ENCODE measurements at places on chromosomes 12 and 14.

DNA sequence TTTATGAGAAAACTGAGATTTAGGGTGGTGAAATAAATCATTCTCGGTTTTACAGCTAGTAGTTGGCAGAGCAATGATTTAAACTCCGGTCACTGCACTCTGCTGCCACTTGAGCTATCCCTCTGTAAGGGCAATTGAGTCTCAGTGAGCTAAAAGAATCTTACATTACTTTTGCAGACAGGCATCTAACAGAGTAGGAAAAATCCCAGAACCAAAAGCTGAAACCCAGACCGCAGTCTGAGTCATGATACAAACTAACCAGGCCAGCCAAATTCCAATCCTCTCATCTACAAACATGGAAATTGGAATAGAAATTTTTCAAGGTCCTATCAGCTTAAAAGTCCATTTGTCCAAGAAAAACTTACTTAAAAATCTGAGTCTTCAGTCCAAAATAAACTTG, 73.7 kb downstream of the ANKS1B start:
- DNase-seq, result no peak

DNA sequence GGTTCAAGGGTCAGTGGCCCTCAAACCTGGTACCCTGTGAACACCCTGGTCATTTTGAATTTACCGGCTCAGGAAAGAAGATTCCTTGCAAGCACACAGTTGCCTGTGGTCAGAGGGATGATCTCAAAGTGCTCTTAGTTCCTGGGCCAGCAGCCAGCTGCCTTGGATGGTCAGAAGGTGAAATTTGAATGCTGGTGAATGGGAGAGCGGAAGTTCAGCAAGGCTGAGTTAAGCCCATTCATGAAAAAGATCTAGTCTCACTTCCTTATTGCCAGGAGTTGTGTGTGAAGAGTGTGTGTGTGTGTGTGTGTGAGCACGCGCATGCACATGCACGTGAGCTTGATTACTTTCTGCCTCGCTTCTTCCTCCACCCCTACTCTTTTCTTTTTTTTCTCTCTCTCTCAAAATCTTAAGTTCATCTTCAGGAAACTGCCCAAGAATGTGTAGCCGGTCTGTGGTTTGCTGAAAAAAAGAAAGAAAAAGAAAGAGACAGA, 155.5 kb upstream of the CCND2 start:
- no peak for DNase-seq

GRCh38 chr12:131327521-131328488, 374.1 kb downstream of the ADGRD1 start:
- DNase-seq, result no peak

- no peak for DNase-seq
These were observed 41.6 kb downstream of the GUCY2C start for GRCh38 chr12:14654842-14655241.

GRCh38 chr12:52091061-52091460, 11.6 kb downstream of the SMIM41 start:
- no peak for DNase-seq

GRCh38 chr14:99257122-99257672, 14.8 kb downstream of the BCL11B start:
- no peak for DNase-seq

GRCh38 chr12:52636189-52636588, 15.8 kb downstream of the KRT2 start:
- no peak for DNase-seq

GRCh38 chr12:55704824-55705718, 2.6 kb downstream of the ITGA7 start:
- DNase-seq, result no peak

GRCh38 chr12:49853671-49854070, 10.8 kb upstream of the BCDIN3D start:
- no peak for DNase-seq

DNA sequence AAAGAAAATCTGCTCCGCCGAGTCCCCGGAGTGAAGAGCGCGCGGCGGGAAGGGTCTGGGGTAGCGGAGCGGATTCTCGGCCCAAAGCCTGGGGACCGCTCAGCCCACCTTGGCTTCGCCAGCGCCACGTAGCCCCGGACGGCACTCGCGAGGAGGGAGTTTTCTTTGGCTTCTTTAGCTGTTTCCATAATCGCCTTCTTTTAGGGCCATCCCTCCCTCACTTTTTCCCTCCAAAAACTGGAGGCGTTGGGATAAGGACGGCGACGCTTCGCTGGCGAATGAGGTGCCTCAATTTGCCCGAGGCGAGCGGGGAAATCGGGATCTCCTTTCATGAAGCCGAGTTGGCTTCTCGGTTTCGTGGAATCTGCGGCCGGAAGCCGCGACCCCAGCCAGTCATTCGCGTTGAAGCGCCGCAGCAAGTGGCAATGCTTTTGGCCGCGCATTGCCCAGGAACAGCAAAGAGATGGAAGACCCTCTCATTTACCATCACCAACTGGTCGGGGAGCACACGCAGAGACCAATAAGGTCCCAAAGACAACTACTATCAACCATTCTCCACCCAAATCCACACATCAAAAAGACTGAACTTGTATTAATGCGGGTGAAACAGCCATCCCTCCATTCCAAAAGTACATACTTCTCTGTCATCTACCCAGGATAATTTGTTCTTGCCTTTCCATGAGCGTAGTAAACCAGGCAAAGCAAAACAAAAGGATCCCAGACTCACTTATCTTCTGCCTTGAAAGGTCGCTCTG, 8.4 kb upstream of the SIX1 start:
- DNase-seq, result no peak

DNA sequence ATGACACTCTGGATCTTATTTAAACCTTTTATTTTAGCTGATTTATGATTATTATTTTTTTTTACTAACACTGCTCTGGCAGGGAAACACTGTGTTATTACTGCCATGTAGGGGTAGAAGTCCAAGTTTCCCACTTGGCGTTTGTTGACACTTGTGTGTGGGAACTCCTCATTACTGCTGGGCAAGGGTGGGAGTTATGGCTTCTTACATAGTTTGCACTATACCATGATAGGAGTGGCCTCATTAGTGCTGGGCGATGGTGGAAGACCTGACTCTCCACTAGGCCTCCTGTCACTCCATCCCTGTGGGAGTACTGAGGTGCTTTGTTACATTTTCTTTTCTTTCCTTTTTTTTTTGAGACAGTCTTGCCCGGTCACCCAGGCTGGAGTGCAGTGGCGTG, 83.5 kb downstream of the BRMS1L start:
- DNase-seq, result no peak

- no peak for DNase-seq
These were observed 9.7 kb upstream of the KRT5 start for GRCh38 chr12:52529846-52530245.

DNA sequence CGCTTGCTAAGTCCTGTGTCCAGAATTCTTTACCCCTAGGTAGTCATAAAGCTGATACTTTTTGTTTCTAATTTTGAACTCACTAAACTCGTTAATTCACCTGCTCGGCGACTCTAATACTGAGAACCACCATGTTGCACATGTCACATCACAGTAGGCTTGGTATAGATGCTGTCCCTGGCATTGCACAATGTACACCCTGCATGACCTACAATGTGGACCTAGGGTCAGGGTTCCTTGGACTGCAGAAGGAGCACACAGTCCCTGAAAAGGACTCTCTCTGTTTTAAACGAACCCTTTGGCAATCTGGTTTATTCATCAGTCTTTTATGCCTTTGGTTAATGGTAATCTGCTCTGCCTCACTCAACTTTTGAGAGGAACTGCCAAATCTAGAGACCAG, 272.4 kb downstream of the FOXN3 start:
- DNase-seq, result no peak

DNA sequence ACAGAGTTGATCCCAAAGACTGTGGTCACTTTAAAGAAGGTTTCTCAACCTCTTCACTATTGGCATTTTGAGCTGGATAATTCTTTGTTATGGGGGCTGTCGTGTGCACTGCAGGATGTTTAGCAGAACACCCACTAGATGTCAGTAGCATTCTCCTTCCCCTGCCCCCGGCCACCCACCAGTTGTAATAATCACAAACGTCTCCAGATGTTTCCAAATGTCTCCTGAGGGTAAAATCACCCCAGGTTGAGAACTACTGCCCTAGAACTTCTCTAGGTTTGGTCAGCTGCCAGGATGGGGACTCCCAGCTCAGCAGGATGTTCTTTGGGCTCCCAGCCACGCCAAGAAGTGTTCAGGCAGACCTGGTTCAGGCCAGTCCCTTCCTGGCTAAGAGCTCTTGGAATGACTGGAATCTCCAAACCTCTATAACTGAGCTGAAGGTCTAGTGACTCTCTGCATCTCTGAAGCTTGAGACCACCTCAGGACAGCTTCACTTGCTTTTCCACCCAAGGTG, 12.5 kb upstream of the AJUBA start:
- no peak for DNase-seq

DNA sequence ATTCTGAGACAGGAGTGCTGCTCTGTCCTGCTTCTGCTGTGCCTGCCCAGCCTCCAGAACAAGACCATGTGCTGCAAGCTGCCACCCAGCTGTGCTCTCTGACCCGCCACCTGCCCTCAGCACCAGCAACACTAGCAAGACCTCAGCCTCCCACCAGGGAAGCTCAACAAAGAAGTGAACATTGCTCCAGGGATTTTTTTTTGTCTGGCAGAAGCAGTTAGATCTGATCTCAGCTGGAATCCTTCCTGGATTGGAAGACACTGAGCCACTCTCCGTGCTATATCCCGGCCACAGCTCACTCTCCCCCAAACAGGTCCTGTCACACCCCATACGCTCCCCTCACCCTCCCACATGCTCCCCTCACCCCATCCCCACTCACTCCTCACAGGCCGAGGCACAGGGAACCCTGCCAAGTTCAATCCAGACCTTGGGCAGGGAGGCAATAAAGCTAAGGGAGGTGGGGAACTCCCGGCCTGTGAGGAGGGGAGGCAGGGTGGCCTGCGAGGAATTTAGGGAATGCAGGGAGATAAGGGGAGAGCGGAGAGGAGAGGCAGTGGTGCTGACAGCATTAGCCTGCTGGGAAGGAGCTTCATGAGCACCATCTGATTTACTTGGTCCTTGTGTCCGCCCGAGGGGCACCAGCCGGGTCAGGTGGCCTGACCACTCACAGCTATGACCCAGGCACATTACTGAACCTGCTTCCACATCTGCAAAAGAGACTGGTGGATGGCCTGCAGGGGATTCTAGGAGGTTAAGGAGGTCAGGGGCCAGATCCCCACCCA, 29.7 kb downstream of the CCDC85C start:
- DNase-seq, result no peak

DNA sequence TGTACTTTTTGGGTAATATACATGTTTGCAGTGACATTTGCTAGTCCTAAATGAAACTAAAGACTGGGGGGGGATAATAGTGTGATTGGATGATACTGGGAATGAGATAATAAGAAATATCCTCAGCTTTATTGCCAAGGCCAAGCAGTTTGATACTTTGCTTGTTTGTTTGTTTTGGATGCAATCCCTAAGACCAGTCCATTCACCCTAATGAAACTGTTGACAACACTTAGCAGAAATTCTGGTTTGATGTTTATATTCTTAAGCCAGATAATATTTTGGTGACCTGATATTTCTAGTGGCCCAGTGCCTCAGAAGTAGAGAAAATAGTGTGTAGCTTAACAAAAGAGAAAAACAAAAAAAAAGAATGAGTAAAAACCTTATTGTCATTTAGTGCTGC, 1.8 kb downstream of the PHC1 start:
- no peak for DNase-seq

- no peak for DNase-seq
These were observed 90.2 kb upstream of the SYT10 start for GRCh38 chr12:33529810-33530209.

DNA sequence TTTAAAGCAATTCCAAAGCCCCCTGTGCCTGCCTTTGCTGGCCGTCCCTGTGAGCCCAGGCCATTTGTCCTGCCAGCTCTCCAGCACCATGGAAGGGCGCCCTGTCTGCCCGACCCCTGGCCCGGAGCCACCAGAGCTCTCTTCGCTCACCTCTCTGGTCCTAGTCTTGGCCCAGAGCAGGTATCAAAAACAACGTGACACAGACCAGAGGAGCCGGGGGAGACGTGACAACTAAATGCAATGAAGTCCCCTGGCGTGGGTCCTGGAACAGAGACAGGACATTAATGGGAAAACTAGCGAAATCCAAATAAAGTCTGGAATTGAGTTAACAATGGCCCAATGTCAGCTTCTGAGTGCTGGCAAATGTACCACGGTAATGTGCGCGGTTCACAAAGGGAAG, 83.2 kb upstream of the DIO3 start:
- no peak for DNase-seq

DNA sequence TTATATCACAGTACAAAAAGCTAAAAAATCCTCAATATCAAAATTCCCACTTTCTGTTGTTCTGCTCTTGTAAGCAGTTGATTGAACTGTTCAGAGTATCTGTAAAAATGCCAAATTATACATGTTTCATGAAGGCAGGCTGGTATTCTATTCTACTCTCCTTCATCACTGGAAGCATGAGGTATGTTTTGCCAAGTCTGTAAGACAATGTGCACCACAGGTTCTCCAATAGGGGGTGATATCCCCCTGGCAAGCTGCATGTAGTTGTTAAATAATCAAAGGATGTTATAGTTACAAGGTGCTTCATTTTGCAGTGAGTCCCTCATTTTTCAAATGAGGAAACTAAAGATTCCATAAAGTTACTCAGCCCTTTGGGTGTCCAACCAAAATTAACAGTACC, 15.1 kb upstream of the NEK9 start:
- no peak for DNase-seq

DNA sequence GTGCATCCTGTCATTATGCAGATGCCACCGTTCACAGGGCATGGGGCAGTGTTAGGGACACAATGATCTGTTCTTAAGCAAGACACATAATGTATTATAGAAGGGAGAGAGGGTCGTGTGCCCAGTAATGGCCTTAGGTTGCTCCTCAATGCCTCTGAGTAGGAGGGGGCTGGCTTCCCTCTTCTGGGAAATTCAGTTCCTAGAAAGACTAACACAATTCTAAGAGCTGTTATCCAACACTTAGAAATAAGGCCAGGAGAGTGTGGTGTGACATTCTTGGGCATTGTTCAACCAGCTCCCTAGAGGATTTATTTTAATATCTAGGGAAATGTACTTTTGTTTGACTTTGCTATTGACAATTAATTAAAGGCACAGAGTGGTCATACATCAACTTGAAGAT, 118.5 kb downstream of the ADCK1 start:
- DNase-seq, result no peak

- no peak for DNase-seq
These were observed 28.5 kb downstream of the FAIM2 start for GRCh38 chr12:49875115-49875720.

- no peak for DNase-seq
These were observed 267.1 kb upstream of the PRKD1 start for GRCh38 chr14:30194741-30195148.

GRCh38 chr14:95619785-95620417, 66.3 kb upstream of the TCL1B start:
- no peak for DNase-seq
